ENCODE measurements at places on chromosomes 11 and 22. TPM values are rescaled to one million over a fixed set of nuclear protein-coding genes. Genes with fewer than 3 reads are reported as not detected.

The MUC6 gene
- total RNA-seq: not detected

The CCDC87 gene
- total RNA-seq: 0.32 TPM

The IL18BP gene
- 1.3 TPM for total RNA-seq

The IFTAP gene
- 46.8 TPM for total RNA-seq

The GPR83 gene
- total RNA-seq: not detected

The TP53I11 gene
- 4.1 TPM for total RNA-seq

The OR51B4 gene
- total RNA-seq: not detected

The KRTAP5-9 gene
- total RNA-seq: not detected

The ARFGAP3 gene
- 57.2 TPM for total RNA-seq

The DUSP8 gene
- total RNA-seq: 0.09 TPM

The MEI1 gene
- 0.17 TPM for total RNA-seq
